SJSA1 (cell line): ENCODE measurements at places on chromosomes 6 and 20. TPM values are rescaled to one million over a fixed set of nuclear protein-coding genes. Genes with fewer than 3 reads are reported as not detected.

GRCh38 chr6:145245119-145245518 lies 490.2 kb downstream of the EPM2A start:
- no peak for DNase-seq
- H3K36me3 ChIP-seq: no peaks in the 10 kb centered on the region
- no peaks in the 10 kb centered on the region; the same call in 1 of the 2 replicates for H3K4me1 ChIP-seq
- H3K27ac ChIP-seq: no peak overlapping the region
- no peak overlapping the region for H3K4me3 ChIP-seq
- H3K27me3 ChIP-seq: peaks cover 7% of the 10 kb centered on the region; the same call in 1 of the 2 replicates

Gene FARS2
- 6.8 and 13.3 TPM in 2 replicates for total RNA-seq

Gene PLG
- total RNA-seq: not detected in 2 replicates

Gene DYNLT2
- total RNA-seq: 0.68 and 1.1 TPM in 2 replicates
